NAMALWA (cell line): ENCODE measurements at places on chromosomes 1 and 21.

DNA sequence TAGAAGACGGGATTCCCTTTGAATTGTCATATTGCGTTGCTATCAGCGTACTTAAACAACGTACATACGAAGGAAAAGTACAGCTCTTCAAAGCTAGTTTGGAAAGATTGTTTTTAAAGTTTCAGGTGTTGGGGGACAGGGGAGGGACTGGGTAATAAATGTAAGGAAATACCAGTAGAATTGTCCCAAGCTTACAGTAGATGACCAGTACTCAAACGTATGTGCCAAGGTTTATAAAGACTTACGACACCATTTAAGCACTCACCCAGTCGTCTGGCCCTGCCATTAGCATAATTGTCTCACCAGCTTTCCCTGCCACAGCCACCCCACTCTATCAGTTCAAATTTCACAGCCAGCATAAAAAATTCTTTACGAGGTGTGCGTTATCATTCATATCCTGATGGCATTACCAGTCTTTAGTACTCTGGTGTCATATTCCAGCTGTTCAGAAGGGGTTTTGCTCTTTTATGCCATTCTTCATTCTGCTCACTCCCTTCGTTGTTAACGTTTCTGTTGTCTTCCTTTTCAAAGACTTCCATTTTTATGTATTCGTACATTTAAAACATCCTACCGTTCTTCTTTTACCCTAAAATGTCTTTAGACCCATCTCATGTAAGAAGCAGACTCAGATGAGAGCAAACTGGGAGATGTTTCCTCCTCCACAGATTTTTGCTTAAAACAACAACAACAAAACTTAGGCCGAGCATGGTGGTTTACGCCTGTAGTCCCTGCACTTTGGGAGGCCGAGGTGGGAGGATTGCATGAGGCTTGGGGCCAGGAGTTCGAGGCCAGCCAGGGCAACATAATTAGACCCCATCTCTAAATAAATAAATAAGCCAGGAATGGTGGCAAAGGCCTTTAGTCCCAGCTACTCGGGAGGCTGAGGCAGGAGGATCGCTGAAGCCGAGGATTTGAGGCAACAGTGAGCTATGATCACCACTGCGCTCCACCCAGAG lies 1.0 kb upstream of the HP1BP3 start:
- DNase-seq: no peak

DNA sequence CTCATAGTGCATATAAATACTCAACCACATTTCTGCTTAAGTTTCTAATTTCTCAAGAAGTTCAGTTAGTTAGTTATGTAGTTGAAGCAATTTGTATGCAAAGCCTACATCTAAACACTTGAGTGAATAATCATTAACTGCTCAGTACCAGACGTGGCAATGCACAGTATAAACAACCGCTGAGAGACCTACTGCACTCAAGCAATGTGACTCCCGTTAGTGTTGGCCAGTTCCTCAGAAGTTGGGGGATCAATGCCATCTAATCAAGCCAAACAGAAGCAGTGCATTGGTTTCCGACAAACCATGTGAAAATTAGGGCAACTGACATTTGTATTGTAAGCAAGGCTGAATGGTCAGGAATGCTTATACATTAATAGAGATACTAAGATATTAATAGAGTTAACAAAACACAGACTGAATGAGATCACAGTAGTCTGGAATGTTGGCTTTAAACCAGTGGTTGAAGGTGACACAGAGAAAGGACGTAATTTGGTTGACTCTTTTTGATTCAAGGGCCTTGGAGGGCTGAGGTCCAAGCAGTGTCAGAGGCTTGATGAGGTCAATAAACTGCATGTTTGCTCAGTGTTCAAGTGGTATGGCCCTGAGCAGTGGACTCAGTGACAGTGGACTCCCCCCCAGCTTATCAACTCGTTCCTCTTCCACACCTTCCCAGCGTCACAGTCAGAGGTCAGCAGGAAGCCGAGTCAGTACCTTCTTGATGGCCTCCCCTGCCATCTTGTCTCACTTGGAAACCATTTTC lies 255.5 kb downstream of the CTH start:
- no peak for DNase-seq

DNA sequence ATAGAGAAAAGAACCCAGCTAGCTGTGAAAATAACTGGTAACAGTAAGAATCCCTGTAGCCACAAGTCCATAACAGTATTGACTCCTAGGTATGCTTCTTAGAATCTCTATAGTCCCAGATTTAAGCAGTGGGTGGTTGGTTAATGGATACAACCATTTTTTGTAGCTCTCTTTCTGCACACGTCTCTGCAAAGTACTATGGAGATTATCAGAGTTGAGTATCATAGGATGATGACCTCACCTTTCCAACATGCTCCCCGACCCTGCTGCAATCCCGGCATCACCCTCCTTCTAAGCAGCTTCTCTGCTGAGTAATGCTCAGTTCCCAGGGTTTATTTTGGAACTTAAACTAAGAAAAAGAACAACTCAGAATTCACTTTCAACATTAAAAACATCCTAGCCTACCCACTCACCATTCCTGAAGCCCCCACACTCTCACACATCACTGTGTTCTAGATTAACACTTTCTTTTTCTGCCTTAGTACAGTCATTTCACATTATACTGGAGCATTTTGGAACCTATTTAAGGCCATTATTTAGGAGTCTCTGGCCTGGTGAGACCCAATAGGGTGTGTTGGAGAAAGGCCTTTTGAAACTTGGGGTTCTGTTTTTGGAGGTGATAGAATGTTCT lies 2.7 kb downstream of the MLLT11 start:
- no peak for DNase-seq

- DNase-seq: peak; percentile 44
Observed at GRCh38 chr1:67489643-67490042, 59.4 kb upstream of the SERBP1 start.

GRCh38 chr1:185287451-185287850 lies 29.6 kb downstream of the IVNS1ABP start:
- no peak for DNase-seq

DNA sequence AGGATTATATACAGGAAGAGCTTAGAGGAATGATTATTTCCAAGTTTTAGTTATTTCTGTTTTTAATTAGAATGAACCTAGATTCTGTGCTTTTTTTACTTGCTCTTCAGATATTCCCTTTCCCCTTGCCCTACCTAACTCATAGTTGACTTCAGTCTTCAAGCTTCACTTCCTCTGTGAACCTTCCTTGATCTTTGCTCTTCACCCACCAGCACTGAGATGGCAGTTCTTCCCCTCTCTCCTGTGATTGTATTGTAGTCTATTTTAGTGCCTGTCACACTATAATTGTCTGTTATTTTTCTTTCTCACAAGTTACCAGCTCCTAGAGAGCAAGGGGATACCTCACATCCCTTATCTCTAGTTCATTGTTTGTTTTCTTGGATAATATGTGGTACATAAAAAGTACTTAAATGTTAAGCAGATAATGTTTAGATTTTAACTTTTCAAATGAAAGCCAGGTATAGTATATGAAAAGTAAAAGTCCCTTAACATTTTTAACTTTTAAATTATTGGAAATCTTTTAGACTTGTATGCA lies 33.2 kb downstream of the KCTD3 start:
- DNase-seq: no peak

DNA sequence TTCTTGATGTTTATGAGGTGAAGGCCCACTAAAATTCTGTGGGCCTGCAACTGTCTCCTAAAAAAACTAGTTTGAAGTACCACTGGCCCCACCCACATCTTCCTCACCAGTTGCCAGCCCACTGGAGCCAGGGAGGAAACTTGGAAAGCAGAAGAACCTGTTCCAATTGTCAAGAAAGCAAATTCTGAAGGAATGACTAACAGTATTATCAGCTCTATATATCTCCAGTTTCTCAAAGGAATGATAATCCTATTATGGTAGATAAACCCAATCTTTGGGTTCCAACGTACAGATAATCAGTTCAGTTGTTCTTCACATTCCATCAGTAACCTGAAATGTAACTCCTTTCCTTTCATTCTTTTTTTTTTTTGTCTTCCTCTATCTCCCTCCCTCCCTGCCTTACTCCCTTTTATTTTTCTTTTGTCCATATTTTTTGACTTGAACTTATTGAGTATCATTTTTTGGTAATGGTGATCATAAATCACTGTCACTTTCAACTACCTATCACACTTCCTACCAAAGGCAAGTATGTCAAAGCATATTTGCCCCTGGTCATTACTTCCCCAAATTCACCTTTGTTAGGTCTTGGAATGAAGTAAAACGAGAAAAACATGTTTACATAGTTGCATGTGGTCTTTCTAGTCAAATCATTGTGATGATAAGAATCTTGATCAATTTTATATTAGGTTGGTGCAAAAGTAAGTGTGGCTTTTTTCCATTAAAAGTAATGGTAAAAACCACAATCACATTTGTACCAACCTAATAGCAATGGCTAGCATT lies 943.4 kb downstream of the TTLL7 start:
- no peak for DNase-seq

- DNase-seq: no peak
Observed at GRCh38 chr1:158145173-158145719, 35.4 kb upstream of the CD1D start.

GRCh38 chr1:66331658-66332547 lies 202.1 kb upstream of the SGIP1 start:
- peak; percentile 57 for DNase-seq

- no peak for DNase-seq
Observed at GRCh38 chr1:173362543-173362942, 114.6 kb upstream of the PRDX6 start.

DNA sequence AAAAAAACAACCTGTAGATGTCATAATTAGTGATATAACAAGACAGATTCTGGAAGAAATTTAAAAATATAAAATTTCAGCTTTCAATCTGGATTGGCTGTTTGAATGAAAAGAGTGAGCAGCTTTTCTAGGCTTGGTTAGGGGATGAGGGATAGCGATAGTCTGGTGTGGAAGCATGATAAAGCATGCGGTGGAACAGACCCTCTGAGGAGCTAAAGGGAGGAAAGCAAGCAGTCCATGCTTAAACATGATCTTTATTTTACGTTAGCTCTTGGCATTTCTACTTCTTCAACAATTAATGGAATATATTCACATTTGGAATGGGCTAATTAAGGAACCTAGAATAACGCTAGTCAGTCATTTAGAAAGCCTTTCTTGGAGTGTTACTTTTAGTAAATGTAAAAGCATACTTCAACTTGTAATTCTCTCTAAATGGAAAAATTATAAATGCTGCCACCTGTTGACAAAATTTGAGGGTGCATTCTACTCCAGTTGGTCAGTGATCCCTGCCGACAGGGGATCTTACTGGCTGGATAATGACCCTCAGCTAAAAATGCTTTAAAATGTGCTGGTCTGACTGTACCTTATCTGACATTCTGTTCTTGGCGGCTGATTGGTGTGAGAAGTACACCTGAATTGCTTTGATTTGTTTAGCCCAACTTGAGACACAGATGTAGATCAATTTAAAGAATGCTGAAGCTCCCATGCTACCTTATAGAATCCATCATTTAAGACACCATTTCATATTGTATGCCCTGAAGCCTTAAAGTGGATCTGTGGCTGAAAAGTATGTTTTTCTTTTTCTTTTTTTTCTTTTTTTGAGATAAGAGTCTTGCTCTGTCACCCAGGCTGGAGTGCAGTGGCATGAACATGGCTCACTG lies 61.2 kb downstream of the AK4 start:
- DNase-seq: peak; percentile 71

DNA sequence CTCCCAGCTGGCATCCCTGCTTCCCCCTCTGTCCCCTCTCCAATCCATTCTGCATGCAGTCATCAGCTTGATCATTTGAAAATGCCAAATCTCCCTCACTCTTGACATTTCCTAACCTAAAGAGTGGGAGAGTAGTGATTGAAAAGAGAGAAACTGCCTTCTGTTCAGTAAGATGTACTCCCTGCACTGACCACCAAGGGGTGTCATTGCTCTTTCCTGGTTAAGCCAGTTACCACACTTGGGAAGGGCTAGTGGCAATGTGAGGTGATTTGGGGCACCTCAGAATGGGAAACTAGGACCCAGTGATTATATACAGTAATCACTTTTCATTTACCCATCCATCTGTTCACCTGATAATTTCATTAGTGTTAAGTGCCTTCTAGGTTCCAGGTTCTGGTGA lies 6.9 kb upstream of the TMEM269 start:
- peak; percentile 60 for DNase-seq

GRCh38 chr1:158035976-158036583 lies 42.6 kb downstream of the KIRREL1 start:
- peak; percentile 60 for DNase-seq

DNA sequence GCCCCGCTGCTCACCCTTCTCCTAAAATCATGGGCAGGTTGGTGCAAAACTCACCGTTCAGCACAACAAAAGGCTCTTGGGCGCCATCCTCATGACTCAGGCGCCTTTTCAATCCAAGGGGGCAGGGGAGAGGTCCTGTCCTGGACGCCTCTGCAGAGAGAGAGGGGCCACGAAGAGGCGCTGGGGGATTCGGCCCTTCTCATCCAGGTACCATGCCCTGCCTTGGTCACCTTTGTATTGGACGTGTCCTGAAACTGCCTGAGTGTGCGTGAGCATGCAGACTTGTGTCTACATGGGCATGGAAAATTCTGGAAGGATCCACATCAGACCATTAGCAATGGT lies 53.5 kb downstream of the SLC37A1 start:
- DNase-seq: no peak

GRCh38 chr1:30146448-30146847 lies 576.9 kb downstream of the MATN1 start:
- DNase-seq: no peak

DNA sequence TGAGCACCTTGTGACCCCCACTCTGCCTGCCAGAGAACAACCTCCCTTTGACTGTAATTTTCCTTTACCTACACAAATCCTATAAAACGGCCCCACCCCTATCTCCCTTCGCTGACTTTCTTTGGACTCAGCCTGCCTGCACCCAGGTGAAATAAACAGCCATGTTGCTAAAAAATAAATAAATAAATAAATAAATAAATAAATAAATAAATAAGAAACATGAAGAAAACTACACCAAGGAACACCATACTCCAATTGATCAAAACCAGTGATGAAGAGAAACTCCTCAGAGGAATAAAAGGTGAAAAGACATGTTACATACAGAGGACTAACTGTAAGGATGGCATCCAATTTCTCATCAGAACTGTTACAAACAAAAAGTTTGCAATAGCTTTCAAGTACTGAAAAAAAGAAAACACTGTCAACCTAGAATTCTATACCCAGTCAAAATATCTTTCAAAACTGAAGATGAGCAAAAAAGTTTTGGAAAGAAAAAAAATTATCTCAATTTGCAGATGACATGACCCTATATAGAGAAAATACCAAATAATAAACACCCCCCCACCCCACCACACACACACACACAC lies 28.4 kb downstream of the NBPF6 start:
- no peak for DNase-seq

DNA sequence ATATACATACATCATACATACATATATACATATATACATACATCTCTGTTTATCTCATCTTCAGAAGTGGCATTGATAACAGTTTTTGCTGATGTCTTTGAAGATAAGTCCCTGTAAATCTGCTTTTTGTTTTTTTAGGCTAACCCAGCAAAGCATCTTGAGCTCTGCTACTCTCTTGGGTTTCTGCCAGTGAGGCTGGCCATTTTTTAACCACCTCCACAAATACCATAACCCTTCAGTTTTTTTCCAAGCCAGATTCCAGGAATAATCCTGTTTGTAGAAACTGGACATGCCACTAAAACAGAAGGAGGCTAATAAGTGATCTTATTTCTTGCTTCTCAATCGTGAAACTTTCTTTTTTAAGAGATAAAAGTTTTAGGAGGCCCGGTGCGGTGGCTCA lies 21.6 kb downstream of the SDHC start:
- no peak for DNase-seq

- DNase-seq: no peak
Observed at GRCh38 chr1:46157916-46158311, 17.0 kb upstream of the TSPAN1 start.

GRCh38 chr1:223620297-223620897 lies 45.1 kb downstream of the CAPN8 start:
- DNase-seq: no peak

GRCh38 chr1:231216498-231216897 lies 24.5 kb upstream of the GNPAT start:
- DNase-seq: no peak
